ENCODE measurements at places on chromosomes 1 and 21.
A peak's percentile ranks its signal among the peaks of the same experiment; 100 is the strongest.

- no peak for DNase-seq
Measured at GRCh38 chr1:173355281-173356031, 121.7 kb upstream of the PRDX6 start.

- DNase-seq: no peak
Measured at GRCh38 chr1:213657879-213658278, 329.9 kb upstream of the PROX1 start.

- DNase-seq: no peak
Measured at GRCh38 chr1:230366504-230366915, 59.6 kb downstream of the PGBD5 start.

DNA sequence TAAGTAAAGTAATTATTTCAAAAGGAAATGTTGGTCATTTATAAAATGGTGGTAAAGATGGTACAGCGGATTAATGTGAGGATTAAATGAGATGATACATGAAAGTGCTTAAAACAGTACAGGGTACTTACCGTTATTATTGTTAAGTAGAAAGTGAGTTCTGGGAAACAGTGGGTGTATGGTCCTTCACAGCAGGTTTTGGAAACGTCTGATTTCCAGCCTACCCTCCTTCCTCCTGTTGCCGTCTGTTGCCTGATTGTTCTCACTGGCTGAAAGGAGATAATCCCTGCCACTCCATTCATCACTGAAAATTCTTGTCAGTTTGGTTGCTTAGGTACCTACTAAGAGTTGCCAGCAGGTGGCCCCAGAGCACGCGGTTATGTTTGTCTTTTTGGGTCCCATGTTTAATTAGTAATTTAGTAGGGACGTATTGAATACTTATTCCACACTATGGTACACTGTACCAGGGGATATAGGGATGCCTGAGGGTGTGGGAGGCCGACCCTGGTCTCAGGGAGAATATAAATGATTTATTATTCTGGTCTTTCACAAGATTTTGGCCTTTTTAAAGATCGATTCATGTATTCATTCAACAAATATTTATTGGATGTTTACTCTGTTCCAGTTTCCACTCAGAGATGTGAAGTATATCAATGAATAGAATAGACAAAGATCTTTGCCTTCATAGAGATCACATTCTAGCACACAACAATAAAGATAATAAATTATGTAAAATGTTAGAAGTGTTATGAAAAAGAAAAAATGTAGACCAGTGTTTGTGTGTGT, 30.8 kb upstream of the RPTN start:
- peak; percentile 77 for DNase-seq

DNA sequence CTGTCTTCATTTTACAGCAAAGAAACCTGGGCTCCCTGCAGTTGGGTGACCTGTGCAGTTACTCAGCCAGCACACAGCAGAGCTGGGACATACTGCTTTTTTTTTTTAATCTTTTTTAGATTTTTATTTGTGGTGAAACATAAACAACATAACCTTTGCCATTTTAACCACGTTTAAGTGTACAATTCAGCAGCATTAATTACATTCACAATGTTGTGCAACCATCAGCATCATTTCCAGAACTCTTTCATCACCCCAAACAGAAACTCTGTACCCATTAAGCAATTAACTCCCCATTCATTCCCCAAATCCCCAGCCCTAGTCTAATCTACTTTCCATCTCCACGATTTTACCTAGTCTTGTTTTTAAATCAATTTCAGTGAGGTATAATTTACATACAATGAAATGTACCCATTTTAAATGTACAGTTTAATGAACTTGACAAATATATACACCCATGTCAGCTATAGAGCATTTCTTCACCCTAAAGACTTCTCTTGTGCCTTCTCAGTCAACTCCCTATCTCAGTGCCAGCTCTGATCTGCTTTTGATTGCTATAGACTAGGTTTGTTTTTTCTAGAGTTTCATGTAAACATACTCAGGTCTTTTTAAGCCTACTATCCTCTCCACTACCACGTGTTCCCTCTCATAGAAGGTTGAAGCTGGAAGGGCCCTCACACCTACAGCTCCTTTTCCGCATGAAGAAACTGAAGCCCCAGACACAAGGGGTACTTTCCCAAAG, 37.8 kb upstream of the C8B start:
- no peak for DNase-seq

- peak; percentile 86 for DNase-seq
Measured at GRCh38 chr1:244162786-244163530, 111.9 kb downstream of the ZBTB18 start.

GRCh38 chr1:168266644-168267186, 14.0 kb upstream of the TBX19 start:
- peak; percentile 12 for DNase-seq

- no peak for DNase-seq
Measured at GRCh38 chr1:6459850-6460265, 6.1 kb downstream of the TNFRSF25 start.

DNA sequence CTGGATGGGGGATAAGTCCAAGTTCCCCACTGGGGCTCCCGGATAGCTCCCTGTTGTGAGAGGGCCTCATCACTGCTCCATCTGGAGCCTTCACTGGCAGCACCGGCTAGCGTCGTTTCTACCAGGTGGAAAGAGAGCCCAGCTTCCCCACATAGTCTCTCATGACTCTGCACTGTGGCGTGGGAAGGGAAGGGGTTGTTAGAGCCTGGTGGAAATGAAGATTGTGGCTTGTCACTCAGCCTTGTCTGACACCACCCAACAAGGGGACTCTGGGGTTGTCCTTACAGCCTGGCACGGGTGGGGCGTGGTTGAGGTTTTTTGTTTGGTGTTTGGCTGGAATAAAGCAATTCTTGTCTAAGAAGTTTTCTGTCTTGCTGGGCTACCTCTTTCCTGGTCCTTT, 94.6 kb downstream of the ADARB1 start:
- DNase-seq: no peak

DNA sequence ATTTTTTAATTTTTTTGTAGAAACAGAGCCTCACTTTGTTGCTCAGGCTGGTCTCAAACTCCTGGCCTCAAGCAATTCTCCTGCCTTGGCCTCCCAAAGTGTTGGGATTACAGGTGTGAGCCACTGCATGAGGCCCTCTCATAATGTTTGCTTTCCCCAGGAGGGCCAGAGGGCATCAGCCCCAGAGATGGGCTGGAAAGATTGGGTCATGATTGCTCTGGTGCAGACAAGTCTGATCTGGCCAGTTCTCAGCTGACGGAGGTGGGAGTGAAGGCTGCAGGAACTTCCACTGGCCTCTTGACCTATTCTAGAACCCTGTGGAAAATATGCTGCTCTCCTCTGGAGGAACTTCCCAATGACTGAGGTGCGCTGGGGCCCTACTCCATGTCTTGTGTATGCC, 43.4 kb upstream of the RD3 start:
- DNase-seq: no peak

- no peak for DNase-seq
Measured at GRCh38 chr1:28835237-28835650, 23.3 kb downstream of the OPRD1 start.

GRCh38 chr1:177239792-177240191, 69.0 kb downstream of the BRINP2 start:
- peak; percentile 46 for DNase-seq

GRCh38 chr1:33388805-33389771, 41.8 kb downstream of the PHC2 start:
- DNase-seq: peak; percentile 7

DNA sequence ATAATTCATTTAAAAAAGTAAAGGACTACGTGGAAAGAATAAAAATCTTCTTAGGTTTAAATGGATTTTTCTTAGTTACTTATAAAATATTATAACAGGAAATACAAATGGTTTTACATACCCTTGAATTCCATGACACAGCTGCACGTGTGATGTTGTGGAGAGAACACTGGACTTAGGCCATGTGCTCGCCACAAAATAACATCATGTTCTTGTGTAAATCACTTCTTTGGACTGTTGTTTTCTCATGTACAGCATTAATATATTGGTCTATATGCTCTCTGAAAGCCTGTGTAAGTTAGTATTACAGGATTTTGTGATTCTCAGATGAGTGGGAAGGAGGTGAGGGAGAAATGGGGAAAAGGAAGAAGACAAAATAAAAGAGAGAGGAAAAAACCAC, 228.2 kb downstream of the DNM3 start:
- DNase-seq: no peak

GRCh38 chr1:158055854-158056253, 62.4 kb downstream of the KIRREL1 start:
- peak; percentile 41 for DNase-seq

DNA sequence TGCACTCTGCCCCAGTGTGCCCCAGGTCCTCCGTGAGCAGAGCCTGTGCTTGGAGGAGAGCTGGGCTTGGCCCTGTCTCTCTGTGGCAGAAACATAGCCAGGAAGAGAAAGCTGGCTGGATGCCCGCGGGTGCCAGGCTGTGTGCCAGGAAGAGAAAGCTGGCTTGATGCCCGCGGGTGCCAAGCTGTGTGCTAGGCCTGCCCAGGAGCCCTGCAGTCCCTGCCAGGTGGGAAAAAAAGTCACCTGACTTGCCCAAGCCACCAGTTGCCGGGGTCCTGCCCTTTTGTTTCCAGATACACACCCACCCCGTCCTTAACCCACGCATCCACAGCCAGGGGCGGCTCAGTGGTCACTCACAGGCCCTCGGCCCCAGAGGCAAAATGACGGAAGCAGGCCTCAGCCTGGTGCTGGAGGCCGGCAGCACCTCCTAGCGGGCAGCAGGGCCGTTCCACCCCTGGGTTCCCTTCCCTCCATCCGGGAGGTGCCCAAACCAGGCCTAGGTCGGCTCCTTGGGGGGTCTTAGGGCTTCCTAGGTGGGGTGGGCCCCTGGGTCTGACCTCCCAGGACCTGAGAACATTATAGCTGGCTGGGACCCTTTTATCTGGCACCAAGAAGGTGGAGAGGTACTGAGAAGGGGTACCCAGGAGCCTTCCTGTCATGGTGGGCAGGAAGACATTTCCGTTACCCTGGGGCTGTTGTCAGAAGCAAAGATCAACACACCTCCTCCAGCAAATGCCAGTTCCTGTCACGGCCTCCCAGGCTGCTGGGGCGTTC, 9.1 kb downstream of the ITGB2 start:
- peak; percentile 82 for DNase-seq

DNA sequence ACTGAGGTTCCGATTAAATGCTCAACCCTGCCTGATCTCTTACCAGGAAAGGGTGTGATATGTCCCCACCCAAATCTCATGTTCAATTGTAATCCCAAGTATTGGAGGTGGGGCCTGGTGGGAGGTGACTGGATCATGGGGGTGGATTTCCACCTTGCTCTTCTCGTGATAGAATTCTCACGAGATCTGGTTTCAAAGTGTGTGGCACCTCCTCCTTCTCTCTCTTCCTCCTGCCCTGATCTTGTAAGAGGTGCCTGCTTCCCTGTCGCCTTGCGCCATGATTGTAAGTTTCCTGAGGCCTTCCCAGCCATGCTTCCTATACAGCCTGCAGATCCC, 34.9 kb downstream of the RSPH1 start:
- DNase-seq: no peak

DNA sequence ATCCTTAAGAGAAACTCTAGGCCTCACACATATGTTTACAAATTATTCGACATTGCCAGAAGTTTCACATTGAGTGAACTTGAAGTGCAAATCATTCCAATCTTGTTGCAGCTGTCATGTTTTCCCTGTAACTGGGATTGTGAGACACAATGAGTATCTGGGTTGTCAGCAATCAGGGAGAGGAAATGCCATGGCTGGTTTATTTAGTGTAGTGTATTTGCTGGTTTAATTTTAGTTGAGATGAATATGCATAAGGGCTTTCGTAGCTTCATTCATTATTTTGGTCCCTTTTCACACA, 54.2 kb upstream of the USP1 start:
- no peak for DNase-seq

DNA sequence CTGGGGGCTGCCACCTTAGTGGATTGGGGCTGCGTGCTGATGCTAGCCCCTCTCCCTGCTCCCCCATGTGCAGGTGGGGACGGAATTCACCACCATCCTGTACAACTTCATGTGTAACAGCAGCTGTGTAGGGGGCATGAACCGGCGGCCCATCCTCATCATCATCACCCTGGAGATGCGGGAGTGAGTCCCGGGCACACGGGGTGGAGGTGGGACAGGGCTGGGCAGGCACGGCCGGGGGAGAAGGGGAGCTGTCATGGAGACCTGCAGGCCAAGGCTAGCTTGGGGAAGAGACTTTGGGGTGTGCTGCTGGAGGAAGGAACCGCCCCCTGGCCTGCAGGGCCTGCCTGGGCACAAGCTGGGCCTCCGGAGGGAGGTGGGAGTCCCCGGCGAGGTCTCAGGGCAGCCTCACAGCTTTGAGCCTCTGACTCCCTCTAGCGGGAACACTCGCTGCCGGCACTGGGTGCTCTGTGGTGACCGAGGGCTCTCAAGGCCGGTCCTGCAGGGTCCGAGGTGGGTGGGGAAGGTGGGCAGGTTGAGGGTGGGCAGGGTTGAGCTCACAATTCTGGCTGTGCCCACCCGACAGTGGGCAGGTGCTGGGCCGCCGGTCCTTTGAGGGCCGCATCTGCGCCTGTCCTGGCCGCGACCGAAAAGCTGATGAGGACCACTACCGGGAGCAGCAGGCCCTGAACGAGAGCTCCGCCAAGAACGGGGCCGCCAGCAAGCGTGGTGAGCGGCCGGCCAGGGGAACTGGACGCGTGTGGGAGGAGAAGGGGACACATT, 25.0 kb upstream of the CCDC27 start:
- peak; percentile 26 for DNase-seq

DNA sequence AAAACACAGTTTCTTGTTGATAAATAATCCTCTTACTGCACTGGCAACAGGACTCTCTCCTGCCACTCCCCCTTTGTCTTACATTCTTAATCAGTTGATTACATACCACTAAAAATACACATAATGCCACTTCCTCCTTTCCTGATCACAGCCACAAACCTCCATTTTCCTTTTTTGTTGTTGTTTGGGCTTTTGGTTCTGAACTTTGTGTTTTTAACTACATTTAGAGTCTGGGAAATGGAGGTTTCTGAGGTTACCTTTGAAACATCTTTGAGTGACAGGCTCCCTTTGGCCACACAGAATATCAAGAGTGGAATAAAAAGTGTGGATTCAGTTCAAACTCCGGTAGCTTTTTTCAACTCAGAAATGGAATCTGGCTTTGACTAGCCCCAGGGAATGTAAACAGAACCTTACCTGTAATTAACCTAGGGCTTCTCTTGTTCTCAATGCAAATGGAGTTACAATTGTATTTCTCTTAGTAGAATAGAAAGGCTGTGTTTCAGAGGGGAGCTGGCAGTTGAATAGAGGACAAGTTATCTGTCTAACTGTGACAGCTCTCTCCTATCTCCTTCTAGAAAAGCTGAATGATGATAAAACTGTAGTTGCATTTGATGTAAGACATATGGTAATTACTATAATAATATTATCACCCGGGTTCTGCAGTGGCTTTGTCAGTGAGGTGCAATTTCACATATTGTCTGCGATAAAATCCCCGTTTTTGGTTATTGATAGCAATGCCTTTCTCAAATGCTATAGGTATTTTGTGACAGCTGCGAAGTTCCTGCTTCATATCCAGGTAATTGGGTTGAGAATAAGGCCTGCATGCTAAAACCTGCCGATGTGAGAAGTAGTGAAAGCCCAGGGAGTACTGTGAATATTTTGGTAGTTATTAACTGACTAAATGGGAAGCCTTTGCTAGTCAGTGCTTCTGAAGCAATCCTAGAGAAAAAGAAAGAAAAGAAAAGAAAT, 66.9 kb downstream of the ST6GALNAC5 start:
- DNase-seq: no peak

Measured in kidney tubule cell (primary cell).